Activated T-cell treated with anti-CD3 and anti-CD28 coated beads for 1 hour (primary cell): ENCODE measurements at places on chromosomes 1 and 21.

- no peak for DNase-seq
These were observed 59.6 kb downstream of the XPR1 start for GRCh38 chr1:180691322-180691913.

- no peak for DNase-seq
These were observed 8.5 kb downstream of the PRDM2 start for GRCh38 chr1:13708380-13708982.

GRCh38 chr1:118960567-118961136 is 27.5 kb downstream of the TBX15 start:
- no peak for DNase-seq

DNA sequence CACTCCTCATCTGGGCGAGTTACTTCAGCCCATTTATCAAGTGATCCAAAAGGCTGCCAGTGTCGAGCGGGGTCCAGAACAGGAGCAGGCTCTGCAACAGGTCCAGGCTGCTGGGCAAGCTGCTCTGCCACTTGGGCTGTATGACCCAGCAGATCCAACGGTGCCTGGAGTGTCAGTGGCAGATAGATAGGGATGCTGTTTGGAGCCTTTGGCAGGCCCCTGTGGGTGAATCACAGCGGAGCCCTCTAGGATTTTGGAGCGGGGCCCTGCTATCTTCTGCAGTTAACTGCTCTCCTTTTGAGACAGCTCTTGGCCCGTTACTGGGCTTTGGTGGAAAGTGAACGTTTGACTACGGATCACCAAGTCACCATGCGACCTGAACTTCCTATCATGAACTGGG is 7.5 kb downstream of the MMEL1 start:
- DNase-seq: no peak

GRCh38 chr1:107637101-107637500 is 327.9 kb downstream of the VAV3 start:
- no peak for DNase-seq

DNA sequence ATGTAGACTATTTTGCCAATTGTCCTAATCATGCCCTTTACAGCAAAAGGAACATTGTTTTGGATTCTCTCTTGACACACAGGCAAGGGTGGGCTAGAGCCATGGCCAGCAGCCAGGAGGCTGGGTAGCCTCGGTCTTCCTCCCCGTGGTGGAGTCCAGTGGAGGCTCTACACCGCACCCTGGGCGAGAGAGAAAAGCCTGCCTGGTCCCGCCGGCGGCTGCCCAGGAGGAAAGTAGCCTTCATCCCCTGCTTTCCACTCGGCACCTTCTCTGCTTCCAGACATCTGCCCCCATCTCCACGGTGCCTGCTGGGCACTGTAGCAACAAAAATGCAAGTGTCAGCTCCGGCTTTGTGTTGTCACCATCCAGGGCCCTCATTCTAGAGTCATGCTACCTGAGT is 21.6 kb downstream of the PROK1 start:
- no peak for DNase-seq

- DNase-seq: no peak
These were observed at the start of gene BRDT for GRCh38 chr1:91949356-91949699. Gene BRDT (plus strand): TSS chr1:91949401. CDS start chr1:91962755, 13,354 bp downstream.
